Effector memory CD8-positive, alpha-beta T cell (primary cell): ENCODE measurements at places on chromosomes 4 and X.

- DNase-seq, result no peak
Observed at GRCh38 chr4:82473621-82474164, 43.3 kb downstream of the ENOPH1 start.

DNA sequence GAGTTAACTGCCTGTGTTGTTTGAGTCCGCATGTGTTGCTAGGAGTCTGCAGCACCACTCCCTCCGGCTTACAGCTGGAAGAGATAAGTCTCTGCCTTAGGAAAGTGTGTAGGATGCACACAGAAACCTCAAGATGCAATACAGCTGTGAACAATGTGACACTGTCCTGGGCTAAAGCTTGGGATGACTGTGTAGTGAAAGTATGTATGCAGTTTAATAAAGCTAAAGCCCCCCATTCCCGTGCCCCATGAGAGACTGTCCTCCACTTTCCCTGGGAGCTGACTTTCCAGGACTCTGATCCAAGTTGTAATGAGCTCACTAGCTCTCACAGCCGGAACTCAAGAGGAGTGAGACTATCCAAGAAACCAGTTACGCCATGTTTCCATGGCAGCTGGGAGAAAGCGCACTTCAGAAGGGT is 156.6 kb upstream of the FTHL17 start:
- H3K4me3 ChIP-seq, result no peak overlapping the region
- DNase-seq, result no peak
- H3K27ac ChIP-seq, result no peak overlapping the region
- no peaks in the 10 kb centered on the region for H3K27me3 ChIP-seq

DNA sequence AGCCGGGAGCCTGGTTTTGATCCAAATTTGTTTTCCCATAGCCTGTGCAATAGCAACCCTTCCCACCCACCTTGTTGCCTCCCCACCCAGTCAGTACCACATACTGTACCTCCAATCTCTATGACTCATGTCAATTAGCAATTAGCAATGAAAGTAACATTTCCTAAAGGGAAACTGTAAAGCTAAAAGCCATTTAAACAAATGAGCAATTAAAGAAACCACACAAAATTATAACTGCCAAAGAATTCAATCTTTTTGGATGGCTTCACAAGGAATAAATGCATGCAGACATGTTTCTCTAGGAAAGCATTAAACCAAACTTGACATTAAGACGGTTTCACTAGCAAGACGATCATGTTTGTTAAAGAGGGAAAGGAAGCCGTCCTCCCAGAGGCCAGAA is 169.0 kb upstream of the MAP3K15 start:
- peaks cover 39% of the 10 kb centered on the region for H3K4me1 ChIP-seq
- H3K36me3 ChIP-seq, result peaks cover 42% of the 10 kb centered on the region
- no peak for DNase-seq

GRCh38 chr4:77347351-77347966 is 190.5 kb downstream of the CCNG2 start:
- peaks cover 45% of the 10 kb centered on the region for H3K27me3 ChIP-seq
- no peak overlapping the region for H3K4me3 ChIP-seq
- no peaks in the 10 kb centered on the region for H3K4me1 ChIP-seq
- DNase-seq, result no peak

DNA sequence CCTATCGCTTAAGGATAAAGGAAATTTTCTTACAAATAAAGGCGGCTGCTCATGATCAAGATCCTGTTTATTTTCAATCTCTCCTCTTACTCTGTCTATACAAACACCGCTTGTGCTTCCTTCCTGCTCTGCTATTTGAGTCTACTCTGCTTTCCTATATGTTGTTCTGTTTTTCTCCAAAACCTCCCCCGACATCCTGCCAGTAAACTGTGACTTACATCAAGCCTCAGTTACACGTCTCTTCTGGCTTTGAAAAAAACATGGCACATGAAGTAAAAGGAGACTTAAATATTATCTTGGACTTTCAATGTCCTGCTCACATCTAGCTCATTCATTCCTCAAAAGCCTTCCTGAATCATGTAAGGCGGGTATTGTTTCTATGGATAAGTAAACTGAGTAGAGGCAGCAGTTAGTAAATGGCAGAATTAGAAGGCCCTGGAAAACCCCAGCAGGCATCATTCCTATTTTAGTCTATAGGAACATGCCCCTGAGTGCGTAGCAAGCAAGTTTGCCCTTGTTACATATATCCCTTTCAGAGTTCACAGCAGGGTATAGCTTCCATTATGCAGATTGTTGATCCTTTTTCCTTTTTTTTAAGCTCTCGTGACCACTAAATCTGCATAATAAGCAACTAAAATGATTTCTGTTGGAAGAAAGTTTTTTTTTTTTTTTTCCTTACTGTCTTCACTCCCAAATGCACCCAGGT is 280.1 kb downstream of the RAPGEF2 start:
- DNase-seq, result no peak
- no peak overlapping the region for H3K4me3 ChIP-seq
- no peaks in the 10 kb centered on the region for H3K36me3 ChIP-seq
- H3K4me1 ChIP-seq, result no peaks in the 10 kb centered on the region
- H3K27ac ChIP-seq, result no peak overlapping the region

GRCh38 chr4:68175562-68176155 is 46.0 kb upstream of the TMPRSS11F start:
- no peak overlapping the region for H3K4me3 ChIP-seq
- H3K27ac ChIP-seq, result no peak overlapping the region
- DNase-seq, result peak; percentile 16
- no peaks in the 10 kb centered on the region for H3K27me3 ChIP-seq

- H3K4me3 ChIP-seq, result no peak overlapping the region
- H3K4me1 ChIP-seq, result no peaks in the 10 kb centered on the region
- no peak for DNase-seq
- no peaks in the 10 kb centered on the region for H3K36me3 ChIP-seq
- no peak overlapping the region for H3K27ac ChIP-seq
Observed at GRCh38 chrX:42714981-42715700, 62.8 kb downstream of the PPP1R2C start.

- H3K4me3 ChIP-seq, result no peak overlapping the region
- no peak overlapping the region for H3K27ac ChIP-seq
- H3K36me3 ChIP-seq, result no peaks in the 10 kb centered on the region
- peaks cover 13% of the 10 kb centered on the region for H3K27me3 ChIP-seq
- no peaks in the 10 kb centered on the region for H3K4me1 ChIP-seq
Observed at GRCh38 chr4:119615068-119615719, 13.4 kb downstream of the PDE5A start.

- no peaks in the 10 kb centered on the region for H3K36me3 ChIP-seq
- H3K4me3 ChIP-seq, result no peak overlapping the region
- H3K27me3 ChIP-seq, result no peaks in the 10 kb centered on the region
- DNase-seq, result no peak
- H3K4me1 ChIP-seq, result no peaks in the 10 kb centered on the region
Observed at GRCh38 chr4:154320521-154320920, 171.1 kb downstream of the DCHS2 start.

DNA sequence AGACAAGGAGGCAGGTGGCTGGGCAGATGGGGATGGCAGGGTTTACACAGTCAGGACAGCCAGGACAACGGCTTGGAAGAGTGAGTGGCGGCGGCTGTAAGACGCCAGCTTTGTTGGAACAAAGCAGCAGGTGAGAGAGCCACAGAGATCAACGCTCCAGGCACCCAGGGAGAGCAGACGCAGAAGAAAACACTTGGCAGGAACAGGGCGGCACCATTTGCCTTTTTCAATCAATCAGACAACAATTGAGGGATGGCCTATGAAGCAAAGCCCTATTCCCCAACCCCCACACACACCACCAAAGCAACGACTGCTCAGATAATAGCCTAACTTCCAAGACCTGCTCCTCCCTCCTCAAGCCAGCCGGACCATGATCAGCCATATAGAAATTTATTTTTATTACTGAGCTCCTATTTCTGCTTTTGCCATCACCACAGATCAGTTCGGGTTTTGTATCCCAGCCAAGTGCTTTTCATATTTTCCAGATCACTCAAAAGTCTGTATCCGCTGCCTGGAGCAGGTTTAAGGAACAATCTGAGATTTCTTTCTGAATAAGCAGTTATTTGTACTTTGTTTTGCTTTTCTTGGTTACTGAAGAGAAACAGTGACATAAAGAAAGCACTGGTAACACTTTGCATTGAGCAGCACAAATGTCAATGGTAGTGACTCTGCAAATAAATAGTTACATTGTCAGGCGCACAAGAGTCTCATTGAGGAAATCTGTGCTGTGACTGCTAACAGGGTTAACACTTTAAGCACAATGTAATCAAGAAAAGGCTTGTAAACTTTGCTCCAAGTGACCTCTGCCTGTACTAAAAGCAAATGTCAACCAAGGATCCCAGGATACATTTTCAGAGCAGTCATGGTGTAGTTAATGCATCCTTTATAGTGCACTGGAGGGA is 81.8 kb upstream of the RBPJ start:
- H3K4me3 ChIP-seq, result no peak overlapping the region
- DNase-seq, result no peak
- H3K27ac ChIP-seq, result no peak overlapping the region
- H3K36me3 ChIP-seq, result no peaks in the 10 kb centered on the region
- H3K27me3 ChIP-seq, result peaks cover 10% of the 10 kb centered on the region

DNA sequence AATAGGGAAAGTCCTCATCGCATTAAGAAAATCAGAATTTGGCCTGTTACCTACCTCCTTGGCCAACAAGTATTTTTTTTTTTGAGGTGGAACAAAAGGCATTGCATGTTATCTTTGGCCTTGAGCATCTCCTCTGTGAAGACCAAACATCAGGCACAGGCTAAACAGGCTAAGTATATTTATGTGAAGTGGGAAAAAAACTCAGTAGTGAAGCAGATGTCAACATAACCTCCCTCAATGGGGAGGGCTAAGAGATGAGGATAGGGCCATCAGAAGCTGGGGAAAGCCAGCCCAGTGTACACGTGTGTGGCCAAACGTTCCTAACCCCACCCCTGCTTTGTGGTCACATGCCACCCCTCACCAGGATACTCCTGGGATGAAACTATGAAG is 102.5 kb downstream of the FNIP2 start:
- no peak for DNase-seq
- no peak overlapping the region for H3K4me3 ChIP-seq
- H3K36me3 ChIP-seq, result peaks cover 11% of the 10 kb centered on the region
- no peak overlapping the region for H3K27ac ChIP-seq

- H3K4me1 ChIP-seq, result no peaks in the 10 kb centered on the region
- DNase-seq, result no peak
- no peaks in the 10 kb centered on the region for H3K36me3 ChIP-seq
Observed at GRCh38 chr4:24265989-24266388, 318.4 kb downstream of the DHX15 start.

GRCh38 chr4:104365618-104366017 is 129.1 kb downstream of the CXXC4 start:
- DNase-seq, result no peak
- H3K27ac ChIP-seq, result no peak overlapping the region
- H3K27me3 ChIP-seq, result no peaks in the 10 kb centered on the region
- no peaks in the 10 kb centered on the region for H3K4me1 ChIP-seq
- H3K36me3 ChIP-seq, result no peaks in the 10 kb centered on the region

DNA sequence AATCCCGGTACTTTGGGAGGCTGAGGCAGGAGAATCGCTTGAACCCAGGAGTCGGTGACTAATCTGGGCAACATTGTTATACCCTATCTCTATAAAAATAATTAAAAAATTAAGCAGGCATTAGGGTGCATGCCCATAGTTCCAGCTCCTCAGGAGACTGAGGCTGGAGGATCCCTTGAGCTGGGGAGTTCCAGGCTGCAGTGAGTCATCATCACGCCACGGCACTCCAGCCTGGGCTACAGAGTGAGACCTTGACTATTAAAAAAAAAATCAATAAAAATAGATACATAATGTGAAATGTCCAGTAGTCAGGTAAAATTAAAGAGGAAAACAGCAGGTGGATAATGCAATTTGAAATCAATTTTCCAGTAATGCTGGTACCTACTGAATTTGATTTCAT is 14.6 kb downstream of the ADGRL3 start:
- no peaks in the 10 kb centered on the region for H3K27me3 ChIP-seq
- H3K36me3 ChIP-seq, result no peaks in the 10 kb centered on the region
- DNase-seq, result no peak
- no peak overlapping the region for H3K4me3 ChIP-seq
- H3K4me1 ChIP-seq, result no peaks in the 10 kb centered on the region
- no peak overlapping the region for H3K27ac ChIP-seq

GRCh38 chrX:54248309-54248708 is 65.3 kb upstream of the FAM120C start:
- DNase-seq, result no peak
- no peak overlapping the region for H3K27ac ChIP-seq
- H3K36me3 ChIP-seq, result no peaks in the 10 kb centered on the region

GRCh38 chr4:173432430-173432829 is 33.5 kb upstream of the SCRG1 start:
- DNase-seq, result no peak
- H3K27me3 ChIP-seq, result no peaks in the 10 kb centered on the region
- no peaks in the 10 kb centered on the region for H3K36me3 ChIP-seq
- peaks cover 4% of the 10 kb centered on the region for H3K4me1 ChIP-seq
- H3K27ac ChIP-seq, result peak overlapping the region; percentile 15

DNA sequence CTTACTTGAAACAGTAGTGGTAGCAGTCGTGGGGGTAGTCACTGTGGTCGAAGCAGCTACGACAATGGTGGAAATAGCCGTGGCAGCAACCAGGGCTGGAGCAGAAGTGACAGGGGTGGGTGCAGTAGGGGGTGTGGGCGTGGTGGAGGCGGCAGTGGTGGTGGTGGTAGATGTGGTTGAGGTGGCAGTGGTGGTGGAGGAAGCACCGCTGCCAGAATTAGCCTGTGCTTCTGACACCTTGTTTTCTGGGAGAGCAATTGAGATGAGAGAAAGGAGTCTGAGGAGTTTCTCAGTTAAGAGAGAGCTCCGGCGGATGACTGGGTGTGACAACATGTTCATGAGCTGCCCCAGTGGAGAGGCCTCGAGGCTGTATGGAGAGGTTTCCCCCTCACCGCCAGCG is 113.5 kb upstream of the HSD17B10 start:
- H3K36me3 ChIP-seq, result peaks cover 74% of the 10 kb centered on the region
- H3K4me1 ChIP-seq, result peaks cover 13% of the 10 kb centered on the region
- H3K27ac ChIP-seq, result peak overlapping the region; percentile 95
- peak; percentile 6 for DNase-seq
- H3K4me3 ChIP-seq, result no peak overlapping the region
- no peaks in the 10 kb centered on the region for H3K27me3 ChIP-seq

- no peak overlapping the region for H3K4me3 ChIP-seq
- no peak overlapping the region for H3K27ac ChIP-seq
- no peaks in the 10 kb centered on the region for H3K36me3 ChIP-seq
- no peak for DNase-seq
Observed at GRCh38 chr4:26724534-26724933, 136.1 kb upstream of the STIM2 start.

GRCh38 chr4:22187203-22187820 is 238.7 kb upstream of the KCNIP4 start:
- no peaks in the 10 kb centered on the region for H3K36me3 ChIP-seq
- no peaks in the 10 kb centered on the region for H3K4me1 ChIP-seq
- no peaks in the 10 kb centered on the region for H3K27me3 ChIP-seq
- H3K27ac ChIP-seq, result no peak overlapping the region
- no peak overlapping the region for H3K4me3 ChIP-seq
- DNase-seq, result no peak

DNA sequence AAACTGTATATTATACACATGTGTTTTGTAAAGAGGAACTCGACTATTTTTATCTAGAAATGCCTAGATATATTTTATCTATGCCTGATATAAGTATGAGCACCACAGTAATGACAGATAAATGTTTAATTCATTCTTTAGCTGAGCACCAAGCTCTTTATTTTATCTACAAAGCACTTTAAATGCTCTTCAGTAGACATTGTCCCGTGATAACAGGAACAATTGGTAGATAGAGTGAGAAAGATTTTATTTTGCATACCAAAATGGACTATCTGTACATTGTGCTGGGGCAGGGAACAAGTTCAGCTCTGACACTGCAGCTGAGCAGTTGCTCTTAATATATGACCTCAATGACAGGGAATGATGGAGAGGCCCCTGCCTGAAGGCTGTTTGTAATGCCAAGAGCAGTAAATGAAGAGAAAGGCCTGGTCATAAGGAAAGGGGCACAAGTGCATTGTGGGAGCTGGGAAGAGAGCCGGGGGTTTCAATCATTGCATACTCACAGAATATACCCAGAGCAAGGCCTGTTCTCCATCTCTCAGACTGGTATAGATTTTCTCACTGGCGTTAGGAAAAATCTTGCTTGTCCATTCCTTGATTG is 57.3 kb downstream of the SEPTIN11 start:
- no peak for DNase-seq
- no peaks in the 10 kb centered on the region for H3K27me3 ChIP-seq
- H3K4me3 ChIP-seq, result no peak overlapping the region
